Renal cortex interstitium (tissue), 15 donors: ENCODE measurements at places on chromosomes 6 and 20. TPM values are rescaled to one million over a fixed set of nuclear protein-coding genes. Genes with fewer than 3 reads are reported as not detected.
A peak's percentile ranks its signal among the peaks of the same experiment; 100 is the strongest.

DNA sequence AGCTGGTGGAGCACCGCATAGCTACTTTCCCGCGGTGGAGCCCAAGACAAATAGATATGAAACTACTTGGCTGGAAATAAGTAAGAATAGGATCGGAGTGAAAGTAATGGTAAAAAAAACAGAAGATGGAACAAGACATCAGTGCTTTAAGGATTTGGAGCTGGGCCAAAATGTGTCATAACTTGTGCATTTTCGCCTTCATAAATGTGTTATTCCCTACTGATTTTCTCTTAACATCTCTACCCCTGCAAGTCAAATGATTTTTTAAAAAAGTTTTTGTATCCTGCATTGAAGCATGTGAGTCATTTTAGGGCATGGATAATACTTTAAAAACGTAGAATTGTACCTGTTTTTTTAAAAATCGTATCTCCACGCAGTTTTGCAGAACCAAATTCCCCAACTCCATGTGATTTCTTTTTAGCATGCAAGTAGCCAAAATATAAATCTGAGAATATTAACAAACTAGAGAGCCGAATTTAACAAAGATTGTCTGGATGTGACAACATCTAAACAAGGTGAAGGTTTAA, 882 bp upstream of the FAM184A start:
- no peak for DNase-seq

DNA sequence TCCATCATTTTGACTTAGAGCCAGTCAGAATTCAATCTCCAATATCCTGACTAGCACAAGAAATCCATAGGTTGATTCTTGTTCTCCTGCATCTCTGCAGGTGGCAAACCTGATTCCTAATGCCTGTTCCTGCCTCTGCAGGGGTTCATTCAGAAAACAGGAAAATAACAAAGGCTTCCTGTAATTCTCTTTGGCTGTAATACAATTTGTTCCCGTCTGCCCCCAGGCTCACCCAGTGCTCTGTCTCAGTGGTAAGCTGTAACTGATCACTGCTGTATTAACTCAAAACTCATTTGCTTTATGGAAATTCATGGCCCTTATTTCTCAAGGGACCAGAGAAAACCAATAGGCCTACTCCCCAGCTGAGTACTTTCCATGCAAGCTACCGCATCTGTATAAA, 88.6 kb downstream of the OPRM1 start:
- no peak for DNase-seq

GRCh38 chr6:16305246-16305725, 66.9 kb downstream of the GMPR start:
- no peak for DNase-seq

Gene HUS1B
- 0.24 TPM for polyA plus RNA-seq

- DNase-seq, result no peak
Measured at GRCh38 chr6:154920495-154921200, 74.5 kb upstream of the TIAM2 start.

DNA sequence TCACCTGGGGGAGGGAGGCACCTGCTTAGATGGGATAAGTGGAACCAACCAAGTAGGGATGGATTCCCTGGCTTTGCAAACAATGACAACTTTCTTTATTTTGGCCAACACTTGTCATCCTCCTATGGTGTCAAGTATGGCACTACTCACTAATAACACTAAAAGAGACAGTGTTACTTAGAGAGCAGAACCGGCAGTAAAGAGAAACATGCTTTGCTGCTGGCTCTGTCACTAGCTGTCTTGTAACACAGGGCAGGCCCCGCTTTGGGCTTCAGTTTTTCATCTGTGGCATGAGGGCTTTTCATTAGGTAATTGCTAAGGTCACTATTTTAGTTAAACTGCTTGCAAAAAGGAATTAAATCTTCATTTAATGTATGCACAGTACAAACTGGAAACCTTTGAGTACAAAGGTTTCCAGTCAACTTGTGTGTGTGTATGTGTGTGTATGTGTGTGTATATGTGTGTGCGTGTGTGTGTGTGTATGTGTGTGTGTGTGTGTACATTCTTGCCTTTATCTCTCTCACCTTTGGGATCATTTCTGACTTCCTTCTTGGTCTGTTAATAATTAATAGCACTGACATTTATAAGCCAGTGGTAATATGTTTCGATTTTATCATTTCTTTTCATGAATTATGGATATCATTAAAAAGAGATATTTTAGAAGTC, 64.7 kb downstream of the BTBD3 start:
- DNase-seq, result no peak

GRCh38 chr20:49635866-49636265, 67.9 kb upstream of the PTGIS start:
- DNase-seq, result no peak

DNA sequence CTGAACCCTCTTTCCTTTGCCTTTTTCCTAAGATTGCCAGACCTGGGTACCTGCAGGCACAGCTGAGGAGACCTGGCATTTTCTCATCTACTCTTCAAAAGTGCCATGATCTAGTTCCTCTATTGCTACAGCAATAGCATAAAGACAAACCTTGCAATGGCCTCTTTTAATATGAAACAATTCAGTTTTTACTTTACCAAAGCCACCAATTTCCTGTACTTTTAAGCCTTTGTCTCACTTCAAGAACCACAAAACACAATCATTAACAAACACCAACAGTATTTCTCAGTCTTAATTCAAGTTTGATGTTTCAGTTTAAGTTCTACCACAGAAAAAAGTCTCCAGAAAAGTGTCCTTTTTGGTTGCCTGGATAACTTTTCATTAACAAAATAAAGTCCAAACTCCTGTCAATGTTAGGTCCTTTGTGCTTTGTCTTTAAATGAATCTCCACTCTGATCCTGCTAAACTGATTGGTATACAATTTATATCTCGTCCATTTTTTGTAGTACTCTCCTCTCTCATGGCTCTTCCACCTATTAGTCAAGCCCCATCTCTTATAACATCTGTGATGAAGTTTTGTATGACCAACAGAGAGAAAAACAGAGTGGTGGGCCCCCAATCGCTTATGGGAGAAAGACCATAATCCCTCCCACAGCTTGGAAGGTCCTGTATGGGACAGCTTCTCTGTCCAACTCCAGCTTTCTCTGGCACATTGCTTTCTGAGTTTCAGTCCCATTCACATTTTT, 50.5 kb upstream of the THEMIS start:
- DNase-seq, result no peak

Gene TINAG
- 24.3 TPM for polyA plus RNA-seq

Gene GSS
- polyA plus RNA-seq, result 50.1 TPM

DNA sequence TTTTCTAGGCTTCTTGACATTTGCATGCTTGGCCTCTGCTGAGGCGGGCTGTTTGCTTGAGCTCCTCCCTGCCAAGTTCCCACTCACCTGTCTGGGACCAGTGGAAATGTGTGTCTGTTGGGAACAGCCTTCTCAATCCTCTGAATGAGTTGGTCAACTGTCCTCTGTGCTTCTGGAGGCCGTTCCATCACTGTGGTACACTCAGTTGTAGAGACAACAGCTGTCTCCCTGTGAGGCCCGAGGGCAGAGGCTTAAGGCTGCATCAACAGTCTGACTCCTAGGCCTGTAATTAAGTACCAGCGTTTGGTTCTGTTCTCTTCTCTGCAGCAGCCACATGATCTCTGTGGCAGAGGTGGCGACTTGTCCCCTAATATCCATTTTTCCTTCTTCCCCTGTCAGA, 110.9 kb downstream of the CDC5L start:
- DNase-seq, result no peak

GRCh38 chr6:133368664-133369063, 127.5 kb downstream of the EYA4 start:
- no peak for DNase-seq

GRCh38 chr20:23050076-23050838, 785 bp upstream of the THBD start:
- DNase-seq, result no peak

DNA sequence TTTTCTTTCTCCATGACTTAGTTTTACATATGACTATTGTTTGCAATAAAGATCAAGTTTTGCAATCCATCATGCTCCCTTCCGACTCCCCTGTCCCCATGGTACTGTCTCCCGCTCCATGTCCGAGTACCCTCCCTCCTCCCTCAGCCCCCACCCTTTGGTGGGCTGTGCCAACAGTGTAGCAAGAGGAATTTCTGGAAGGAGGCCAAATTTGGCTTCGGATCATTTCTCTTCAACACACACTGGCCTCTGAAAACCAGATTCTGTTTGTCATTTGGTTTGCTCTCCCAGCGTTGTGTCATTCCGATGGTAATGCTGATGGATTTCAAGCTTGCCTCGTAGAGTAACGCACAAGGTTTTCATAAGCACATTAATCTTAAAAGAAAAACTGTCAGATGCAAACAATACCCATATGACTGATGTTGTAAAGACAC, 22.9 kb upstream of the PAX1 start:
- DNase-seq, result peak; percentile 68

DNA sequence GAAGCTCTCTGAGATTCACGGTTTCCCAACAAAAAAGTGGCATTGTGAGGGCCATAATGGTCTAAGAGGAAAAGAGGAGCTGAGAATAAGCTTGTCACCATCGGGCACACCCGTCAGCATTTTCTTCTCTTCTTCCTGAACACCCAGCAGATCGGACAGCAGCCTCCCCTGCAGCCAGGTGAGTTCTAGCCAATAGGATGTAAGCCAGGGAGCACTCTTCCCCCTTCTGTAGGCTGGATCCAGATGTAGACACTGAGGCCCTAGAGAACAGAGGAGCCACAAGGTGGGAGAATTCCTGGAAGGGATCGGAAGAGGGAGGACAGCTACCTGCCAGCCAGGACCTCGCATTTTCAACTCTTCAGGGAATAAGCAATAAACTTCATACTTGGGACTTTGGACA, 228.0 kb downstream of the SYNDIG1 start:
- no peak for DNase-seq

Gene HCRTR2
- polyA plus RNA-seq, result 0.35 TPM

Gene COL11A2
- polyA plus RNA-seq, result 7.3 TPM

DNA sequence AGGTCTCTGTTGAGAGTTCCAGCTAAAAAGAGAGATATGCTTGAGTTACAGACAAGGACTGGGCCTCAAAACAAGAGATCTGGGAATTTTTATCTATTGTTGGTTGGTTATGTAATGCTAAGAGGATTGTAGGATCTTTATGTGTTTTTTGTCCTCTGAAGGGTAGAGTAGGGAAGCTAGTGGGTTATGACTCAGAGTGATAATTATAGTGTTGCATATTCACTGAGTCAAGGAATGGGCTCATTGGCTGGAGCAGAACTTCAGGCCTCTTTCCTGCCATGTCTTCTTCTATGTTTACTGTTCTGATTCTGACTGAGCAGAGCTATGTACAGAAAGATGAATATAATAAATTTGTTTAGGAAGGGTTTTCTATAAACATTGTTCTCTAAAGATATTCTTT, 66.1 kb upstream of the NOX3 start:
- no peak for DNase-seq

GRCh38 chr6:132320007-132320406, 81.3 kb downstream of the MOXD1 start:
- no peak for DNase-seq

- peak; percentile 53 for DNase-seq
Measured at GRCh38 chr20:60921022-60921622, 330.9 kb upstream of the CDH4 start.

- DNase-seq, result peak; percentile 30
Measured at GRCh38 chr6:105087571-105088211, 92.1 kb downstream of the POPDC3 start.

Gene ALDH5A1
- 32.7 TPM for polyA plus RNA-seq

DNA sequence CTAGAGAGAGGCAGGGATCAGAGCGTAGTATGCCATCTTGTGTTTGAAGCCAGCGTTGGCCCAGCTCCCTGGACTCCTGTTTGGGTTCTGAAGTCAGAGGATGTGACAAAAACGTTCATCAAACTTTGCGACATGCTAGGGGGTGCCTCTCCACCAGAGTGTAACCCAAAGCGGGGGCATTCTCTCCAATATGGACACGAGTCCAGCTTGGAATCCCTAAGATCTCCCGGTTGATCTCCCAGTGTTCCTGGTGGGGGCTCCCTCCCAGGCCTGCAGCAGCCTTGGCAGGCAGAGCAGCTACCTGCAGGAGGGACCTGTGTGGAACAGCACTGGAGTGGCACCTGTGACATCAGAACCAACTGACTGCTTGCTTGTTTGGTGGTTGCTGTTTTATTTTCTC, 218.8 kb upstream of the ECI2 start:
- DNase-seq, result no peak
